Activated T-helper 1 cell treated with anti-CD3 and anti-CD28 coated beads, Interleukin-12 subunit alpha, Interleukin-12 subunit beta, Interleukin-2, Interleukin-4 antibody, amounts not matched to agents 30 ng/mL and 10 ng/mL and 1 ng/mL, durations not matched to agents 14 hours and 24 hours and 36 hours (primary cell): ENCODE measurements at places on chromosomes 5 and 9. TPM values are rescaled to one million over a fixed set of nuclear protein-coding genes. Genes with fewer than 3 reads are reported as not detected.

DNA sequence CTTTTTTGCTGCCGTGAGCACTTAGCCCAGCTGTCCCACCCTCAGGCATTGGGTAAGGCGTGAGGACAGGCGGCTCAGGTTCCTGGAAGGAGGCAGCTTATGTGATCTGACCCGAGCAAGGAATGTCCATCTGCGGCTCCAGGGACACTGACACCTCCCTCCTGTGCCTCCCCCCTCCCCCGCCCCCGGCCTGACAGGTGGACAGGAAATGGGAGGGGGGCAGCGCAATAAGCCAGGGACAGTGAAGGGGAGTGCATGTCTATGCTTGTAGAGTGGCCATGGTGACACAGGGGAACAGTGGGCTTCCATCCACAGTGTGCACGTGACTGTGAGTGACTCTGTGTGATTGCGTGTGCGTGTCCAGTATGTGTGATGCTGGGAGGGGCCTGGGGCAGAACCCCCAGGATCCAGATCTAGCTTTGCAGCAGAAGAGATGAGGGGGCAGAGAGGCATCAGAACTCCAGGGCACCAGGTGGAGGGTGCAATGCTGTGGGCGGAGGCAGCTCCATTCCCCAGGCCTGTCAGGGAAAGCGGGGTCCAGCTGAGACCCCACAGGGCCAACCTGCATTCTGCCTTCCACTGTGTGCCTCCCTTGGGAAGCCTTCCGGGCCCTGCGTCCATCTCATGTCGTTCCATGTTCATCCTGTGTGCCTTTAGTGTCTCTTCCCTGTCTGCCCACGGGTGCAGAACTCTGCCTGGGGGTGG is 30.5 kb downstream of the CNTFR start:
- no peak for DNase-seq

GRCh38 chr5:79205965-79206364 is 30.0 kb upstream of the JMY start:
- no peak for DNase-seq

GRCh38 chr9:114434878-114435311 is 47.1 kb upstream of the AKNA start:
- DNase-seq = no peak

DNA sequence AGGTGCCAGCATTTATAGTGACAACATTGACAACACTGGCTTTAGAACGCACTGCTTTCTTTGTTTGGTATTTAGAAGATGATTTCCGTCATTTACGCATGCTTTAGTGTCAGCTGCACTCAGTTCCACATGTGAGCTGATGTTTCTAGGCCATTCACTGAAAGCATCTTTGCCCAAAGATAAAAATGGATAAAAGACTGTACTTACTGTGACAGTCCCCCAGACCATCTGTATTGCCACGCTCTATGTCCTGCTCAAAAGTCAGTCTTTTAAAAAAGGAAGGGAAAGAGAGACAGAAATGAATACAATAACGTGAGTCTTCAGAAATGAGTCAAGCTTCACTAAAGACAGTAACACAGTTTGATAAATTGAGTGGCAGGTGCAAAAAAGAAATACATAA is 99.3 kb downstream of the SEMA6A start:
- DNase-seq = no peak

- DNase-seq = no peak
Measured at GRCh38 chr5:148974642-148975327, 88.1 kb downstream of the SH3TC2 start.

DNA sequence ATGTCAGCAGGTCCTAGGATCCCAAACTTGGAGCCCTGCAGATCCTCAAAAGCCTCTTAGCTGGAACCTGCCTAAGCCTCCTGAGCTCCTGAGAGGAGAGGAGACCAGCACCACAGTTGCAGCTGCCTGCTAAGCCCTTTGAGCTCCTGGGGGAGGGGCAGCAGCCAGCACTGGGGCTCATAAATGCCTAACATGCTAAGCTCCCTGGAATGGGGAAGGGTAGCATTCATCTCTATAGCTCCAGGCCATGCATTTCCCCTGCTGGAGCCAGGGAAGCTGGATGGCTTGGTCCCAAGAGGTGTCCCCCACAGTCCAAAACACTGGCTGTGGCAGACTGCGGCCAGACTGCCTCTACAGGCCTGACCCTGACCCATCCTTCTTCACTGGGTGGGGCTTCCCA is 182.7 kb downstream of the KCNN2 start:
- DNase-seq = no peak

DNA sequence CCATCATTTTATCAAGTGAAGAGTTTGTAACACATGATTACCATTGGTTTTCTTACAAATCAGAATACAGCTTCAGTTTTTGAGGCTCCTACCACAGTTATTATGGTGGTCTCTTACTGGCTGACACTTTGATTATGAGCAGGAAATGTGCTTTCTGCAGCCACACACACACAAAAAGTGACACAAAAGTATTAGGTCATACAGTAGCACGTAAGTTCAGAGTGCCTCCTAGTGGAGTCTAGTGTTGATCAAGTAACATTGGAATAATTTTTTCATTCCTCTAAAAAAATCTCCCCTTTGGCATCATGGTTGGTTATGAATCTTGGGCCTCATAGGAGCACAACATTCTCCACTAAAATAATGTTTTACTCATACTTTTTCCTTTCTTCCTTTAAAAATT is 37.6 kb downstream of the PAM start:
- no peak for DNase-seq

GRCh38 chr9:99556998-99557397 is 264.7 kb upstream of the NR4A3 start:
- DNase-seq = no peak

DNA sequence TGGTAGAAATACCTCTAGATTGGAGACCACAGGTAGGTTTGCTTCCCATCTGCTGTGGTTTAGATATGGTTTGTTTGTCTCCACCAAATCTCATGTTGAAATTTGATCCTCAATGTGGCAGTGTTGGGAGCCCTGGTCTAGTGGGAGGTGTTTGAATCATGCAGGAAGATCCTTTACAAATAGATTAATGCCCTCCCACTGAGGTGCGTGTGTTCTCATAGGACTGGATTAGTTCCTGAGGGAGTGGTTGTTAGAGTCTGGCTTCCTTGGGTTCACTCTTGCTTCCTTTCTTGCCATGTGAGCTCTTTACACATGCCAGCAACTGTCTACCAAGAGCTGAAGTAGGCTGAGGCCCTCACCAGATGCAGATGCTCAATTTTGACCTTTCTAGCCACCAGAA is 391.1 kb upstream of the GRIA1 start:
- no peak for DNase-seq

DNA sequence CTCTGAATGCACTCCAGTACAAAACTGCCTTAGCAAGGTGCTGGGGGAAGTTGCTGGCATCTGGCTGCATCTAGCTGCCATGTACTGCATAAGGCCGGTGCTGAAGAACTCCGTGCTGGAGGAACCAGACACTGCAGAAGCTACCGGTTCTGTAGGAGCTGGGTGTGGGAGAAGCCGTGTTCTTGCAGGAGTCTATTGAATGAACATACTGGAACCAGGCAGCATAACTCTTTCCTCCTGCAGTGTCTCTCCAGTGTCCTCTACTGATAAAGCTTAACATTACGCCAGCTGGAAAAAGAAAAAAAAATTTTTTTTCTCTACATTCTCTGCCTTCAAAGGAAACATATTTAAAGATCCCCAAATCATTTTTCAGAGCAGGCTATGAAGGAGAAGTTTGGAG is 38.5 kb downstream of the VPS13A start:
- no peak for DNase-seq

- DNase-seq = no peak
Measured at GRCh38 chr9:19939734-19940278, 151.0 kb upstream of the SLC24A2 start.

DNA sequence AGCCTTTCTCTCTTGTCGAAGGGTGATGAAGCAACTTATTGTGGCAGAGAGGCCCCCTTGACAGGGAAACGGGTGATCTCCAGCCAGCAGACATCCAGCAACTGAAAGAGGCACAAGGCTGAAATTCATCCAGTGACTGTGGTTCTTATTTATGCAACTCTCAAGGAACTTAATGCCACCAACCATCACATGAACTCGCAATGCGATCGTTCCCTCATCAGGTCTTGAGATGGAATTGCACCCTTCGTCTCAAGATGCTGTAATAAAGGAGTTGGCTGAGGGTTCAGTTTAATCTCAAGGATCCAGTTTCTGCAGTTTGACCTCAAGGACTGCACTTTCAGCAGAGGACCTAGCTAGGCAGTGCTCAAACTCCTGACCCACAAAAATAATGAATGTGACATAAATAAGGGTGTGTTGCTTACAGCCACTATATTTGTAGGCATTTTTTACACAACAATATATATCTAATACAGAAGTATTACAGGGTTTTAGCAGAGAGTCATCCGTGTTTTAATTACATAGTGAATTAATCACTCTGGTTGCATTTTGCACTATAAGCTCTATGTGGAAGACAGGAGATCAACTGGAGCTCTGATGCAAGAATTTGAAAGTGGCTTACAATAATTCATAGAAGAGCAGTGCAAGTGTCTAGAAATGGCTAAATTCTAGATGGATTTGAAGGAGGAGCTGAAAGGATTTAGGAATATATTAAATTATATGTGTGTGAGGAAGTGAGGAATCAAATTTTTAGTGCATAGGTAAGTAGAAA is 957.8 kb upstream of the CTNND2 start:
- DNase-seq = no peak

GRCh38 chr9:105245029-105245890 is 809 bp downstream of the SLC44A1 start:
- peak; percentile 22 for DNase-seq

DNA sequence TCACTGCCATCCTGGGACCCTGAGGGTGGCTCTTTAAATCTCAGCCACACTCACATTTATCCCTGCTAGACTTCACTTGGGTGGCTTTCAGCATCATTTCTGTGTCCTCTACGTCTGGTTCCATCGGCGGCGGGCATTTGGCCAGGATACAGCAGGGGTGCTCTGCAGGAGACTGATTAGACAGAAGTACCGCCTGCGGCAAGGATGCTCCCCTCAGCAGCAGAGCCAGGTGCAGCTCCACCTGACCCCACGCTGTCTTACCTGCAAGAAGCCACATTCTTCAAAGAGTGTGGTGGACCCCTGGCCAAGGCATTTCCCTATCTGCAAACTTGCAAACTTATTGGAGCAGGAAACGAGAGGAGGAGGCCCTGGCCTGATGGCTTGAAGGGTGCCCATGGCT is 309.8 kb upstream of the IRX4 start:
- DNase-seq = no peak

DNA sequence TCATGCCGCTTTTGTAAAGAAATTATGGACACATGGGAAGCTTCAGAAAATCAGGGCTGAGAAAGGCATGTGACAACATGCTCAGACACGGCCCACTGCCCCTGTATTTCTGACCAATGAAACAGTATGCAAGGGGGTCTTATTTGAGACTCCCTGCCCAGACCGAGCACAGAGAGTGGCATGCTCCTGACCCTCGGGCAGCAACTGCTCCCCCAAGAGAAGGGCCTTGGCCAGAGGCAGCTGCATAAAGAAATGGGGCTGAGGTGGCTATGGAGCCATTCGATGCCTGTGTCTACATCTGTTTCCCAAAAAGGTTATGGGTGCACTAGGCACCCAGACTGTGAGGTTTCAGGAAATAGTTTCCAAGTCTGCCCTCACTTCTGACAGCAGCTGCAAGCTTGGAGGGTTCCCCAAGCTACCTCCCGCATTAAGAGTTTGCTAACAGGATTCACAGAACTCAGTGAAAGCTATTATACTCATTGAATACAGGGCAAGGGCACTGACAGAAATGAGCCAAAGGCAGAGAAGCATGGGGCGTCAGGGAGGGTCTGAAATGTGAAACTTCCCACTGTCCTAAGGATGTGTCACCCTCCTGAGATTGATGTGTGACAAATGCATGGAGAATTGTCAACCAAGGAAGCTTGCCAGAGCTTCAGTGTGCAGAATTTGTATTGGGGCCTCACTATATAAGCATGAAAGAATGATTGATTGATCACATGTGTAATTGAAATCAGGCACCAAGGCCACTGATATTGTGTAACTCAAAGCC is 94.3 kb downstream of the DAP start:
- DNase-seq = no peak

DNA sequence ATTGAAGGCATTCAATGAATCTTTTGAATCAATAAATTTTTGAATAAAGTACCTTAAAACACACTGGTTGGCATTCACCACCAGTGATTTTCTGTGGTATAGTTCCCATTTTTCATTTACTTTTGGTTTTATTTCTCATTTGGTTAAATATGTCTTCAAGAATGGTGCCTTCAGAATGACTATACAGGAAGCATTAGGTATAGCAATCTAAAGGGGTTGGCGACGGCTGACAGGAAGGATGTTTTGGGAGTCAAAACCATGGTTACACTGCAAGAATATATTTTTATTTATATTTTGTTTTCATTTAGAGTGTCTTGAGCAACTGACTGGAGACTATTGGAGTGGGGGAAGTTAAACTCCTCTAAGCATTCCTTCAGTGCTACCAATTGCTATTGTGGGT is 235.7 kb downstream of the HTR1A start:
- no peak for DNase-seq

- DNase-seq = no peak
Measured at GRCh38 chr5:157624144-157624543, 28.1 kb downstream of the SOX30 start.

DNA sequence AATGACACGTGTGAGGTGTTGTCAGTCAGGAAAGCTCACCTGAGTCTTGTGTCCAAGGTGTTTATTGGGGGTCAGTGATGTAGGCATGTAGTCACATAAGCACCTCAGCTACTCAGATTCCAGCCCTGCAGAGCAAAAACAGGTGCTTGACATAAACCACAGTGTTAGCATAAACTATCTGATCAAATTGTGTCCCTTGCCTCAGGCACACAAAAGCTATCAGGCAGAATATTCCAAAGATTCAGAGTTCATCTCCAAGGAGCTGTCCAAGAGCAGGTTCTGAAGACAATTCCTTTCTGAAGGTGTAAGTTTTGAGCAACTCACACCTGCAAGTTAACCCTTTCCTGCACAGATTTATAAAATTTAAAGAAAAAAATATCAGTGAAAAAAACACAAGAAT is 102.2 kb upstream of the ITGA1 start:
- DNase-seq = no peak

DNA sequence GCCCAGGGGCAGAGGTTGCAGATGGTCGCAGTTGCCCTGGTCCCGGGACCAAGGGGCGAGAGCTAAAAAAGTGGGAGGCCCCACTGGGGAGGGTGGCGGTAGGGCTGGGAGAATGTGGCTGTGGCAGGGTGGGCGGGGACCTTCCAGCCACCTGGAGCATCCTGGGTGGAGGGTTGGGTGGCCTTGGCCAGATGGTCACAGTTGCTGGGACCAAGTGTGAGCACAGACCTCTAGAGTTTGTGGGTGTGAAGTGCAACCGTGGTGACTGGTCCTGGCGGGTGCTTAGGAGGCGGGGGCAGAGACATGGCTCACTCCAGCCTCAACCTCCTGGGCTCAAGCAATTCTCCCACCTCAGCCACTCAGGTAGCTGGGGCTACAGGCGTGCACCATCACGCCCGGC is 5.7 kb upstream of the TRAF2 start:
- DNase-seq = no peak

Gene BNC2
- total RNA-seq = not detected in 2 replicates

Gene LEAP2
- total RNA-seq = 3.9 and 4.9 TPM in 2 replicates

Gene TYRP1
- total RNA-seq = not detected in 2 replicates

Gene PCDHGA4
- total RNA-seq = 0.21 and 0.44 TPM in 2 replicates

Gene ANXA2R
- 0.88 and 0.93 TPM in 2 replicates for total RNA-seq
